ENCODE measurements at places on chromosomes 3 and 15.
A peak's percentile ranks its signal among the peaks of the same experiment; 100 is the strongest.

- no peak for DNase-seq
These were observed 18.8 kb downstream of the ASTE1 start for GRCh38 chr3:131007782-131008181.

DNA sequence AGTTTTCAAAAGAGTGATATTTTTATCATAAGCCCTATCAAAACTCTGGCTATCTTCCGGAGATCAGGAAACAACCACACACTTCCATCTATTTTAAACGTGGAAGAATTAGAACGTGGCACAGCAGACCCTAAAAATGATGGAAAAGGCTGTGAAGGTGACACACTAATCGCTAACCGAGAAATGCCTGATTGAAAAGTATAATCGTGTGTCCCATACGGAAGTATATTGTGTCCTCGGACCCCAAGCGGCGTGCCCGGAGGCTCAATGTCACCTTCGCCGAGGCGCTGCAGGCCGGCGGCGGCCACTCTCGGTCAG is 642 bp downstream of the COX5A start:
- no peak for DNase-seq

DNA sequence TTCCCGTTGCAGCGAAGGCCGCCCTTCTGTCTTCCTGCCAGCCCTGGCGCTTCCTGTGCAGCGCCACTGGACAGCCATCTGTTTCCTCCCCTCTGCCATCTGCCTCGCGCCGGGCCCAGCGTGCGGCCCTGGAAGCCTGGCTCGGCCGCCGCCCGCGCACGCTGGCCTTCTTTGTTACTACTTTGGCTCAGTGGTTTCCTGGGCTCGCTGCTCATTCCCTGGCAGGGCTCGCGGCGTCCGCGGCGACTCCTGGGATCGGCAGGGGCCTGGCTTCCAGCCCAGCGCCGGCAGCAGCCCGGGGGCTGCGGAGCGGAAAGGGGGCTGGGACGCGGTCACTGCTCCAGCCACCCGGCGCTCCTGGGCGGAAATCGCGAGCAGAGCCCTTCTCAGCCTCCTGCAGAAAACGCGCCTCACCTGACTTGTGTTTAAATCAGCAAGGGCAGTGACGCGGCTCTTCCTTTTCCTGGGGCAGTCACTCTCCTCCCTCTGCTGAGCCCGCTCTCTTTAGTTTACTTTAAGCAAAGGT is 10.0 kb downstream of the CMTM7 start:
- peak; percentile 81 for DNase-seq

DNA sequence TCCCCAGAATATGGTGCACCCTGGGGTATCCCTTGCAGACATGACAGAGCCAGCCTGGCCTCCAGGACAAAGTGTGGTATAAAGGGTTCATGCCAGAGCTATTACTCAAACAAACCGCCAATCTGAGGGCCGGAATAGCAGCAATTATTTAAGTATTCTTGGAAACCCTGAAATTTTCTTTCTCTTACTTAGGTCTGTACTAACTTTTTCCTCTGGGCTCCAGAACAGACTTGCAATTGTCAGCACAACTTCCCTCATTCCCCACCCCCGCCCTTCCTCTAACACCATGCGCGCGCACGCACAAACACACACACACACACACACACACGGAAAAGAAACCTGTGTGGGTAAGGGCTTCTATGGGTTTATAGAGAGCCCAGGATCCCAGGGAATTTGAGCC is 56.3 kb downstream of the ISG20 start:
- no peak for DNase-seq
